ENCODE measurements at places on chromosomes 6 and 20. TPM values are rescaled to one million over a fixed set of nuclear protein-coding genes. Genes with fewer than 3 reads are reported as not detected.
A peak's percentile ranks its signal among the peaks of the same experiment; 100 is the strongest.

- H3K36me3 ChIP-seq, result no peaks in the 10 kb centered on the region
- H3K27ac ChIP-seq, result no peak overlapping the region
- no peaks in the 10 kb centered on the region for H3K4me1 ChIP-seq
- peaks cover 11% of the 10 kb centered on the region for H3K27me3 ChIP-seq
- no peak overlapping the region for H3K4me3 ChIP-seq
Observed at GRCh38 chr20:63125838-63126601, 89.9 kb downstream of the YTHDF1 start.

DNA sequence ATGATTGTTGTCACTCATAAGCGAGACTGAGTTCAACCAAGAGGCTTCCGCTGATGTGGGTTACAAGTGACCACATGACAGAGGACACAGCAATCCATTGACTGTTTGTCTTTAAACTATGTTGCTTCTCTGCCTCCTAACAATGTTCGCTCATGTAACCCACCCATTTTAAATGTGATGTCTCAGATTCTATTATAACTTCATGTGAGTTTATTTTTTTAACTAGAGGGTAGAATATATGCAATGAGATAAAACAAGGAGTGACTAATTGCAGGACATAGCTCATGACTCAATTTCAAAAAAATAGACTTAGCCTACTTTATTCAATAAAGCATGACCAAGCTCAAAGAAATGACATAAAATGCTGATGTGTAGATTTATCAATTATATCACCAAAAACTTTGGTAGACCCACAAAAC is 119.2 kb upstream of the SASH1 start:
- H3K36me3 ChIP-seq, result no peaks in the 10 kb centered on the region
- no peak overlapping the region for H3K27ac ChIP-seq
- DNase-seq, result no peak
- no peaks in the 10 kb centered on the region for H3K27me3 ChIP-seq
- no peak overlapping the region for H3K4me3 ChIP-seq
- H3K4me1 ChIP-seq, result peaks cover 8% of the 10 kb centered on the region

GRCh38 chr6:30272032-30272431 is 54.7 kb upstream of the TRIM39 start:
- no peak overlapping the region for H3K4me3 ChIP-seq
- no peak overlapping the region for H3K27ac ChIP-seq
- peaks cover 9% of the 10 kb centered on the region for H3K36me3 ChIP-seq

DNA sequence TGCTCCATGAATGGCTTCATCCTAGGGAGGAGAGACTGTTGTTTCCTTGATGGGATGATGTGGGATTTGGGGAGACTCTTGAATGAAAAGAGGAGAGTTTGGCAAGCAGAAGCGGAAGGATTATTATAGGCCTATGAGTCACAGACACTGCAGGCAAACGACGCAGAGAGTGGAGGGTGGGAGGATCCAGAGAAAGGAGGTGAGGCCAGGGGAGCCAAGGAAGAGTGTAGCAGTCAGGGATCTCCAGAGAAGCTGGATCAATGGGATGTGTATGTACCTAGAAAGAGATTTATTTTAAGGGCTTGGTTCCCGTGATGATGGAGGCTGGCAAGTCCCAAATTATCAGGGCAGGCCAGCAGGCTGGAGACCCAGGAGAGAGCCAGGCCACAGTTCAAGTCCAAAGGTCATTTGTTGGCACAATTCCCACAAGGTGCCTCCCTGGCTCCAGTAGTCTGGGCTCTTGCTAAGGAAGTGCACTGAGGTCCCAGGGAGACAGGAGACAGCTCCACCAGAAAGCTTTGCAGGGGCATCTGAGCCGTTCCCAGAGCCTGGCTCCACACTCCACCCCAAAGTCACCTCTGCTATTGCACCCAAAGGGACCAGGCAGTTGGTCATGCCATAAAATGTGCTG is 76.0 kb downstream of the ADTRP start:
- peaks cover 6% of the 10 kb centered on the region for H3K36me3 ChIP-seq
- peak; percentile 87 for DNase-seq
- H3K4me3 ChIP-seq, result no peak overlapping the region
- peak overlapping the region; percentile 75 for H3K27ac ChIP-seq

- no peak overlapping the region for H3K4me3 ChIP-seq
- no peak for DNase-seq
- H3K36me3 ChIP-seq, result peaks cover 12% of the 10 kb centered on the region
- H3K27me3 ChIP-seq, result no peaks in the 10 kb centered on the region
Observed at GRCh38 chr6:110643175-110643574, 166.8 kb upstream of the SLC22A16 start.

DNA sequence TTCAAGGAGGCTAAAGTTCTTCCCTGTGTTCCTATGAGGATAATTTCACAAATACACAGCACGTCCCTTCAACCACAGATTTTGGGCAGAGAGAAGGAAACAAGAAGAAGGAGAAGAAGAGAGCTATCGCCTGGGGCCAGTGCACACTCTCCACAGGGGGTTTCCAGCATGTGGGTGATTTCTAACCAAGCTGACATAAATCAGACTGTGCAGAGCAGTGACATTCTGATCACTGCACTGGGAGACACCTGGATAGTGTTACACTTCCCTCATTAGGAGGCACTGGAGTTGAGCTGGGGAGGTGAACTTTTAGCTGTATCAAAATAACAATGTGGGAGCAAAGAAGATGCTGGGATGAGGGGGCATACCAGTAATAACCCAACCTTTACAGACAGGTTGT is 71.8 kb upstream of the CENPW start:
- DNase-seq, result no peak
- no peaks in the 10 kb centered on the region for H3K36me3 ChIP-seq
- no peaks in the 10 kb centered on the region for H3K4me1 ChIP-seq
- no peak overlapping the region for H3K4me3 ChIP-seq
- no peaks in the 10 kb centered on the region for H3K27me3 ChIP-seq

GRCh38 chr20:3047486-3048419 is 1.9 kb downstream of the MRPS26 start:
- DNase-seq, result no peak
- peaks cover 37% of the 10 kb centered on the region for H3K36me3 ChIP-seq
- H3K27ac ChIP-seq, result no peak overlapping the region
- no peaks in the 10 kb centered on the region for H3K27me3 ChIP-seq
- H3K4me1 ChIP-seq, result peaks cover 6% of the 10 kb centered on the region

DNA sequence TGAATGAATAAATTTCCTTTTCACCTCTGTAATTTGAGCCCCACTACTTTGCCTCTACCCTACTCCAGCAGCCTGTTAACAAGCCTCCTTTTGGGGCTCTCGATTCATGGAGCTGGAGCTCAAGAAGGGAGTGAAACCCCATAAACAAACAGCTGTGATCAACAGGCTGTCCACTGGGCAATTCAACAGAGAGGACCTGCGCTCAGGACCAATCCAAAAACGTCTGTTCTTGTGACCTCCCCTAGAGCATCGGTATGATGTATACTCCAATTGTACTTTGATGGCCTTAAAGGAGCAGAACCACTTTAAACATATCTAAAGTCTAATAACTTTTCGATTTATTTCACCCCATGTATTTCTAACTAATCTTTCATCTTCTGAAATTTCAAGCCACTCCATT is 37.4 kb downstream of the HIVEP2 start:
- DNase-seq, result no peak
- no peaks in the 10 kb centered on the region for H3K27me3 ChIP-seq
- no peaks in the 10 kb centered on the region for H3K36me3 ChIP-seq
- H3K4me1 ChIP-seq, result peaks cover 26% of the 10 kb centered on the region
- H3K27ac ChIP-seq, result peak overlapping the region; percentile 8

DNA sequence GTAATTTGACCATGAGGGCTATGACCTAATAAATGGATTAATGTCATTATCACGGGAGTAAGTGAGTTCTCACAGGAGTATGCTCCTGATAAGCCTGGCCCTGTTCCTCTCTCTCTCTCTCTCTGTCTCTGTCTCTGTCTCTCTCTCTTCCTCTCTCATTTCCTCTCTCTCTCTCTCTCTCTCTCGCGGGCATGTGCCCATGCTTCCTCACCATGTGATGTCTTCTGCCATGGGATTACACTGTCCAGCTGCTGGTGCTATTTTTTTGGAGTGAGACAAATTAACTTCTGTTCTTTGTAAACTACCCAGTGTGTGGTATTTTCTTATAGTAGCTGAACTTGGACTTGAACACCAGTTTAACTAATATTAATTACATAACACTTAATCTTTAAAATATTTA is 374.3 kb upstream of the GJE1 start:
- peaks cover 82% of the 10 kb centered on the region for H3K27me3 ChIP-seq
- H3K4me3 ChIP-seq, result no peak overlapping the region
- H3K4me1 ChIP-seq, result no peaks in the 10 kb centered on the region
- H3K27ac ChIP-seq, result no peak overlapping the region

DNA sequence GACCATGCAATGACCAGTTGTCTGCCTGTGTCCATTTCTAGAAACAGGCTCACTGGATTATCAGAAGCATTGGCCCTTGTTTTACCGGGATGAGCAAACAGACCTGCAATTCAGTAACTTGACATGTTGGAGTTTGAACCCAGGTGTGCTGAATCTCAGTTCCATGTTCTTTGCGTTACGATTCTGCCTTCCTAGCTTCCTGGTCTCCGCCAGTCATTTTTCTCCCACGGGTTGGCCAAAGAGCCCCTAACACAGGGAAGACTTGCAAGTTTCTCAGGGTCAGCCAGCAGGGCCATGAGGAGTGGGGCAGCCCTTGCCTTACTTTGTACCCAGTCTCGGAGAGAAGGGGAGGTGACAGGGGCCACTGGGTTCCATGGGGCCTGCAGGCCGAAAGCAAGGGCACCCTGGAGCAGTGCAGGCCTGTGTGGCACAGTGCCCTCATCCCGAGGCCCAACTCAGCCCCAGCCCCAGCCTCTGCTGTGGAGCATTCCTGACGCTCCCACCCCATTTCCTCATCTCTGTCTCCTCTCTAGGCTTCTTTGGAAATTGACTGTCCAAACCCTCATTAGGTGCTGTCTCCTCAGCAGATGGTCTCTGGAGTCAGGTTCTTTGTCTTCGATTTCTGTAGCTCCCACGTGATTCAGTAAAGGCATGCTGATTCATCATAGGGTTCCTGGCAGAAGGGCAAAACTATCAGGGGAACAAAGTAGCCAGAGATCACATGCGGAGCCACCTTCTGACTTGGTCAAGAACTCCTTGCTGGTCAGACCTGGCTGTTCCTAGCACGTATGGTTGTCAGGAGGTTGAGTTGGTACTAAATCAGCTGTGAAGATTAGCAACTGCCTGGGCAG is 23.6 kb downstream of the CDS2 start:
- peak overlapping the region; percentile 11 for H3K27ac ChIP-seq
- peak; percentile 47 for DNase-seq
- H3K4me1 ChIP-seq, result peaks cover 25% of the 10 kb centered on the region
- H3K27me3 ChIP-seq, result no peaks in the 10 kb centered on the region
- H3K36me3 ChIP-seq, result no peaks in the 10 kb centered on the region
- H3K4me3 ChIP-seq, result no peak overlapping the region

DNA sequence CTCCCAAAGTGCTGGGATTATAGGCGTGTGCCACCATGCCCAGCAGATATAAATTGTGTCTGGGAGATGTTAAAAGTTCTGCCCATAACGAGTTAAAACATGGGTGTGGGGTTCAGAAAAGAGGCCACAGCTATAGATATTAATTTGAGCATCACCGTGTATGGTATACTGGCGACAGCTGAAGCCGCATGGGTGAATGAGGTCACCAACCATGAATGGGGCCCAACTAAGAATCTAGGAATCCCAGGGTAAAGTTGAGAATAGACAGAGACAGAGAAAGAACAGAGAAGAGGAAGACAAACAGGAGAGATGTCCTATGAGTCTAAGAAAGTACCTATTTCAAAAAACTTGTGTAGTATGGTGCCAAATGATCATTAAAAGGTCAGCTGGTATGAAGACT is 50.9 kb downstream of the ILRUN start:
- no peaks in the 10 kb centered on the region for H3K4me1 ChIP-seq
- no peak overlapping the region for H3K27ac ChIP-seq
- H3K4me3 ChIP-seq, result no peak overlapping the region
- DNase-seq, result no peak
- H3K36me3 ChIP-seq, result peaks cover 41% of the 10 kb centered on the region

DNA sequence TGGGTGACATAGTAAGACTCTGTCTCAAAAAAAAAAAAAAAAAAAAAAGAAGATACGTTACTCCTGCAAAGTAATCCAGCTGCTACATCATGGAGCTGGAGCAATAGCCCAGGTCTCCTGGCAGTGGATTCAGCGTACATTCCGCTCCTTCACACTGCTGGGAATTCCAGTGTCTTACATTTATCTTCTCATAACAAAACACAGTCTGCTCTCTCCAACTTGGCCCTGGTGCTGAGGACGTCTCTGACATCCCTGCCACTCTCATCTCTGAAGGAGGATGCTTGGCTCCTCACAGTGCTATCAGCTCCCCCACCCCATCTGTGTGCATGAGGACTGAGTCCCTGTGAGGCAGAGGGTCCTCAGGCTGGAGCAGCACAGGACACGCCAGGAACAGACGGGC is 529.8 kb downstream of the CD83 start:
- no peaks in the 10 kb centered on the region for H3K4me1 ChIP-seq
- H3K4me3 ChIP-seq, result no peak overlapping the region
- no peak overlapping the region for H3K27ac ChIP-seq
- H3K27me3 ChIP-seq, result no peaks in the 10 kb centered on the region

DNA sequence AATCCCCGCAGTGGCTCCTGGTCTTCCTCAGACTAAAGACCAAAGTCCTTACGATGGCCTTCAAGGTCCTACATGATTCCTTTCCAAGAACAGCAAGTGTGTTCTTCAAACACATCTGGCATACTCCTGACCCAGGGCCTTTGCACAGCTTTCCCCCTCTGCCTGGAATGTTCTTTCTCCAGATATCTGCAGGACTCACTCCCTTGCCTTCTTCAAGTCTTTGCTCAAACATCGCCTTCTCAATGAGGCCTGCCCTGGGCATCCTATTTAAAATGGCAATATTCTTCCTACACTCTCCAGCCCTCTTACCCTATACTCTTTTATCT is 30.2 kb downstream of the VEGFA start:
- H3K27me3 ChIP-seq, result no peaks in the 10 kb centered on the region
- no peak overlapping the region for H3K4me3 ChIP-seq
- H3K27ac ChIP-seq, result no peak overlapping the region
- peaks cover 39% of the 10 kb centered on the region for H3K4me1 ChIP-seq
- DNase-seq, result no peak

- no peak overlapping the region for H3K27ac ChIP-seq
- H3K36me3 ChIP-seq, result no peaks in the 10 kb centered on the region
- H3K27me3 ChIP-seq, result no peaks in the 10 kb centered on the region
- H3K4me3 ChIP-seq, result no peak overlapping the region
Observed at GRCh38 chr6:145018027-145018426, 717.3 kb downstream of the EPM2A start.

Gene RBM24
- total RNA-seq, result not detected

Gene BMP6
- 0.56 TPM for total RNA-seq

Gene DNAAF9
- 9.2 TPM for total RNA-seq

Gene ULBP2
- total RNA-seq, result 3.1 TPM

Gene HLA-DMA
- 2.9 TPM for total RNA-seq

Gene MYO6
- total RNA-seq, result 28.9 TPM

Gene TRIM31
- not detected for total RNA-seq

Gene MATN4
- total RNA-seq, result not detected

Gene TXLNB
- not detected for total RNA-seq

All from MCF 10A (cell line).